Endothelial cell of umbilical vein (primary cell): ENCODE measurements at places on chromosomes 16 and 17. TPM values are rescaled to one million over a fixed set of nuclear protein-coding genes. Genes with fewer than 3 reads are reported as not detected.
A peak's percentile ranks its signal among the peaks of the same experiment; 100 is the strongest.

Gene PTRH2
- total RNA-seq, result 40.1 and 41.2 TPM in 2 replicates

Gene NGFR
- not detected in 2 replicates for total RNA-seq

Gene IL17C
- total RNA-seq, result not detected in 2 replicates

- DNase-seq, result peak; percentile 36
These were observed 2.6 kb downstream of the ZCCHC14 start for GRCh38 chr16:87490096-87490798.

- no peak for DNase-seq
These were observed 267.9 kb downstream of the CPPED1 start for GRCh38 chr16:12535535-12536411.

Gene TPSAB1
- total RNA-seq, result not detected in 2 replicates

DNA sequence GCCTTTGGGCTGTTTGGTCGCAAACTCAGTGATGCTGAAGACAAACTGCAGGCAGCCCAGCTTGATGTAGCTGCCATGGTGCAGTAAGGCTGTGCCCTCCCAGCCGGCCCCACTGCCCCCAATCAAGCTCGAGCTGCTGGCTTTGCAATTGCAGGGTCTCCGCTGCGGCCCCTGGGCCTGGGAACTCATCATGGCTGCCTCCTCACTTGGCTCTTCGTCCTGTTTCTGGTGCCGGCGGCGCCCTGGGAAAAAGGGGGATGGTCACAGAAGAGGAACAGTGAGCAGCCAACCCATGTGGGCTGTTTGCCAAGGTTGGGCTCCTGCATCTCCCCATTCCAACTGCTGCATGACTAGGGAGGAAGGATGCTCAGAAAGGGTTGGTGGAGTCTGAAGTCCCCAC is 3.4 kb upstream of the DHRS13 start:
- no peak for DNase-seq

DNA sequence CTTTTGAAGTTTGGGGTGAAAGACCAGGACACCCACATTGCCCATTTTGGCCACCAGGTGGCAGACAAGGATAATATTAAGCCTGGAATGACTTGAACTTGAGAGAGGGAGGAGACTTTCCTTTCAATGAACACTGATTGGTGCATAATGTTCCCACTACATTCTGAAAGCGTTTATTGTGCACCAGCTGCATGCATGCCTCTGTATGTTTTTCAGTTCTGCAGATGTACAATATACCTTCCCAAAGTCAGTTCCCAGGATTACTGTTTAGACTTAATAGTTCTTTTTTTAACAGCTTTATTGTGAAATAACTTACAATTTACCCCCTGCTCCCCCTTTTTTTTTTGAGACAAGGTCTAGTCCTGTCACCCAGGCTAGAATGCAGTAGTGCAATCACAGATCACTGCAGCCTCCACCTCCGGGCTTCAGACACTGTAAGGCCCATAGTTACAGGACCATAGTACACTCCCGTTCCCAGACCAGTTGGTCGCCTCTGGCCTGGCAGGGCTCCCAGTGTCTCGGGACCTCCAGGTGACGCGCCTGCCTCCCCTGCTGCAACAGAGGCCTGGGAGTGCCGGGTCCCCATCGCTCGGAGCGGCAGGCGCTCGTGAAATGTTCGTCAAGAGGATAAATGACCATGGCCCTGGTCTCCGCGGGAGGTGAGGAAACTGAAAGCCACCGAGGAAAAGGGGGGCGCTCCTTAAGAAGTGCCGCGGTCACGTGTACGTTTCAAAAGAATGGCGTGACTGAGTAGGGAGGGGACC is 12.2 kb downstream of the CES2 start:
- peak; percentile 90 for DNase-seq

Gene TMEM132E
- not detected in 2 replicates for total RNA-seq

DNA sequence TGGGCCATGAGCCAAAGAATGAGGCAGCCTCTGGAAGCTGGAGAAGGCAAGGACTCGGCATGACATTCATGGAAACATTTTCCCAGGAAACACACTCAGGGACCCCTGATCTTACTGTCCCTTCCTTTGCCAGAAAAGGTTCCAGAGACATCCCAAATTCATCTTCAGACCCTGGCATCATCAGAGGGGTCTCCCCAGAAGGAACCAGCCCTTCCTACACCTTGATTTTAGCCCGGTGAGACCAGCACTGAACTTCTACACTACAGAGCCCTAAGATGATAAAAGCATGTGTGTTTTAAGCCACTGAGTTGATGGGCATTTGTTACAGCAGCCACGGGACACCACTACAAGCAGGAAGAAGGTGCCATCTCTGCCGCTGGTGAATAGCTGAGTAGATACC is 262.3 kb downstream of the C16orf95 start:
- DNase-seq, result no peak

DNA sequence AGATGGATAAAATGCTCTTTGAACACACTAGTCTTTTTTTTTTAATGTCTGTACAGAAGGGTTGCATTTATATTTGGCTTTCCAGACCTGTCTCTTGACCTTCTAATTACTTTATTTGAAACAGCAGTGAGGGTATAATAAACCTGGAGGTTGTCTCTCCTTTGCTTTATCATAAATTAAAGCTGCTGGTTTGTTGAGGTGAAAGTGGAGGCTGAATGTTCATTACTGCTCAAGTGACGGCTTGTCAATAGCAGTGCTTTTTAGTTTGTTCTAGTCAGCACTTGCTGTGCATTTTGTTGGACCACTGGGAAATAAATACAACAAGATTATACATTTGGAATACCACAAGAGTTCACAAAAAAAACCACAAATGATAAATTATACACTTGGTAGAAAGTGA is 264.2 kb downstream of the IRX3 start:
- no peak for DNase-seq

GRCh38 chr16:89200124-89200849 is at the start of gene SLC22A31:
SLC22A31 (minus strand) TSS chr16:89200537; CDS start chr16:89200501, 36 bp downstream.
- no peak for DNase-seq

DNA sequence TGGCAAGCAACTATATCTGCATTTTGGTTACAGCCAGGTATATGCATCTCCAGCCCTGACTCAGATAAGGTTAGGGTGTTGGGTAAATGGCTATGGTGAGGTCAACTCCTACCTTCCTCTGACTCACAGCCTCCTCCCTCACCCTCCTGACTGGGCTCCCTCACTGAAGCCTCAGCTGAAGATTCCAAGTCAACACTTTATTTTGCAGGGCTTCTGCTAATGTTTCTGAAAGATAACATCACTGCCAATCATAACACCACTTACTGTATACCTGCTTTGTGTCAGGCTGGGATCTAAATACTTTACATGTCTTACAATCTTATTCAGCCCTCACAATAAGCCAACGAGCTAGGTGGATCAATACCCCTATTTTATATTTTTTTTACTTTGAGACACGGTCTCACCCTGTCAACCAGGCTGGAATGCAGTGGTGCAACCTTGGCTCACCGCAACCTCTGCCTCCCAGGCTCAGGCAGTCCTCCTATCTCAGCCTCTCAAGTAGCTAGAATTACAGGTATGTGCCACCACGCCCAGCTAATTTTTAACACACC is 47.8 kb upstream of the GCSH start:
- DNase-seq, result no peak

Gene TBC1D3L
- total RNA-seq, result 4.6 and 8.5 TPM in 2 replicates

Gene ADAD2
- not detected in 2 replicates for total RNA-seq

Gene SLC38A8
- not detected in 2 replicates for total RNA-seq

GRCh38 chr16:69328854-69329316 is 1.5 kb downstream of the PDF start:
- DNase-seq, result peak; percentile 44

GRCh38 chr17:49952209-49952911 is 16.6 kb upstream of the DLX4 start:
- DNase-seq, result peak; percentile 69

Gene CXCL16
- total RNA-seq, result 4.8 and 5.4 TPM in 2 replicates

DNA sequence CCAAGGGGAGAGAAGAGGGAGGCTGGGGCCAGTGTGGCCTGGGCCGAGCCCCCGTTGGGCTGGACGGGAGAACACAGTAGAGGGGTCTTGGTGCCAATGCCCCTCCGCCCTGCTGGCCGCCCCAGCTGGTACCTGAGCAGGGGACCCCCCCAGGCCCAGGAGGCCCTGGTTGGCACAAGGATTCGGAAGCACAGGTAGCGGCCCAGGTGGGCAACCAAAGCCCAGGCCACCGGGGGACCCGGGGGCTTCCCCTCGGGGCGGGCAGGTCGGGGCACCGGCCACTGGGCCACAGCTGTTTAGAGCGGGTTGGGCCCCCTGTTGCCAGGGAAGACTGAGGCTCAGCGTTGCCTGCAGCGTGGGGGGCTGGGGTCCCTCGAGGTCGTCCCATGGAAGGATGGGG is 28.2 kb upstream of the C1QTNF8 start:
- DNase-seq, result no peak

DNA sequence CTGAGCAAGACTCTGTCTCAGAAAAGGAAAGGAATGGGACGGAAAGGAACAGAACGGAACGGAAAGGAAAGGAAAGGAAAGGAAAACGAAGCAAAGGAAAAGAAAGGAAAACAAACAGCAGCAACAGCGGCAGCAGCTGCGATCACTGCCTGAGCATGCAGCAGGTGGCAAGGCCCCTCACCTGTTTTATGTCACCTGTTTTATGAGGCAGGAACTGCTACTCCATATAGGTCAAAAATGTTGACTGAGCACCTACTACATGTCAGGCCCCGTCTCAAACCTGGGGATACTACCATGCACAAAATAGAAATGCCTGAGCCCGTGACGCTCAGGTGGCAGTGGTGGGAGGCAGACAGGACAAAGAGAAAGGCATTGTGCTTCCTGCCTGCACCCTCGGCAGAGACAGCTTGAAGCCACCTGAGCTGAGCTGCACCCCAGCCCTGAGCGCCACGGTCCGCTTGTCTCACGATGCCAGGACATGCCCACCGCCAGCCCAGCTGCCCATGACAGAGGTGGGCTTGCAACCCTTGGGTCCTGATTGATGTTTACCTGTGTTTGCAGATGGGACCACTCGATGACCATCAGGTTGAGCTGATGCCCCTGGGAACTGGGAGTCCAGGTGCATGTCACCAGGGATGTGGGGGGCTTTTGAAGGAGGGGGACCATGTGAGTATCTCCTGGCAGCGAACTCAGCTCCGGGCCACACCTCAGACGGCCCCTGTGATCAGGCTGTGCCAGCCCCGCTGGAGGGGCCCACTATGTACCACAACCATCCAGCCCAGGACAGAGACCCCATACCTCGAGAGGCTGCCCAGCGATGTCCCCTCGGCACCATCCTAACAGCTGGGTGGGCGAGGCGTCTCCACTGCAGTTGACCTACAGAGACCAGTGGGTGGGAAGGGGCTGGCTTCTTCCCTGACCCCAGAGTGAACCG is 77.4 kb downstream of the RMI2 start:
- no peak for DNase-seq
